ENCODE measurements at places on chromosomes 7 and 10. TPM values are rescaled to one million over a fixed set of nuclear protein-coding genes. Genes with fewer than 3 reads are reported as not detected.

ACSM6 gene
- not detected for total RNA-seq

OR2A12 gene
- not detected for total RNA-seq

ANKRD1 gene
- not detected for total RNA-seq

GRCh38 chr7:25512061-25512687 lies 283.9 kb upstream of the NPVF start:
- H3K36me3 ChIP-seq: no peaks in the 10 kb centered on the region
- no peak overlapping the region for H3K27ac ChIP-seq
- no peaks in the 10 kb centered on the region for H3K4me1 ChIP-seq
- DNase-seq: no peak

- H3K27ac ChIP-seq: no peak overlapping the region
- no peak for DNase-seq
- H3K36me3 ChIP-seq: no peaks in the 10 kb centered on the region
- H3K4me3 ChIP-seq: no peak overlapping the region
- peaks cover 26% of the 10 kb centered on the region for H3K27me3 ChIP-seq
These were observed 55.0 kb downstream of the RELN start for GRCh38 chr7:103934508-103934907.

All from A673 (cell line).